Activated CD4-positive, CD25-positive, alpha-beta regulatory T cell (primary cell): ENCODE measurements at places on chromosomes 2 and 18.
A peak's percentile ranks its signal among the peaks of the same experiment; 100 is the strongest.

- no peak for DNase-seq
Observed at GRCh38 chr2:232478571-232479340, 8.9 kb downstream of the ECEL1 start.

- no peak for DNase-seq
Observed at GRCh38 chr2:198973181-198973580, 484.6 kb downstream of the SATB2 start.

GRCh38 chr18:79912409-79912991 lies 39.0 kb downstream of the SLC66A2 start:
- DNase-seq = no peak

DNA sequence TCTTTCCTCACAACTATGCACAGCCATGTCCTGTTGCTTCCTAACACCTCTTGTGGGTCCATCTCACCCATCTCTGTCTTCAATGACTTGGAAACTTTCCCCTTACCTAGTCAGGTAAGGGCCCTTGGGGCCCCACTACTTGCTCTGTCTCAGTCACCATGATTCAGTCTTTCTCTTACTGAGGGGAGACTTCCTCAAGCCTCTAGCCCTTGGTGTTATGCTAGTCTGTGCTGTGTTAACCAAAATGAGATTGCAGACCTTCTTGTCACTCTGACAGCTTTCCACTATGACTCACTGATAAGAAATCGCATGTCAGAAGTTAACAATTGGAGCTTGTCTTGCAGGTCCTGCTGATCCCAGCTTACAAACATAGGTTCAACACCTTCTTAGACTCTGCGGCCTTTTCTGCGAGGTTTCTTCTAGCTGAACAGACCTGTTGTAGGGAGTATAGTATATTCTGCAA lies 65.3 kb downstream of the WDR75 start:
- no peak for DNase-seq

GRCh38 chr18:46148810-46149209 lies 44.6 kb downstream of the HAUS1 start:
- DNase-seq = peak; percentile 15

DNA sequence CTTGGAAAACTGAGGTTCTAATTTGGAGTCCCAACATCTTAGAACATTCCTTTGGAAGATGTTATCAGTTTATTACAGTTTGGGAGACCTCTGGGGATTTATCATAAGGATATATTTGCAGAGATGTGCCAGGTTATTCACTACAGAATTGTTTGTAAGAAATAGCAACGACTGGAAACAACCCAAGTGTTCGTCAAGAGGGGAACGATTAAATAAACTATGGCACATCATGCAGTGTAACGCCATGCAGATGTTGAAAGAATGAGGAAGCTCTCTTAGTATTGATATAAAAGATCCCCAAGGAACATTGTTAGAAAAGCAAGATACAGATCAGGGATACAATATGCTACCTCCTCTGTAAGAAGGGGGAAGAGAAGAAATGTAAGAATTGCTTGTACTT lies 210.6 kb downstream of the TMEM247 start:
- no peak for DNase-seq
